ENCODE measurements at places on chromosomes 5 and 9. TPM values are rescaled to one million over a fixed set of nuclear protein-coding genes. Genes with fewer than 3 reads are reported as not detected.

The FOXD4L4 gene
- polyA plus RNA-seq, result not detected

DNA sequence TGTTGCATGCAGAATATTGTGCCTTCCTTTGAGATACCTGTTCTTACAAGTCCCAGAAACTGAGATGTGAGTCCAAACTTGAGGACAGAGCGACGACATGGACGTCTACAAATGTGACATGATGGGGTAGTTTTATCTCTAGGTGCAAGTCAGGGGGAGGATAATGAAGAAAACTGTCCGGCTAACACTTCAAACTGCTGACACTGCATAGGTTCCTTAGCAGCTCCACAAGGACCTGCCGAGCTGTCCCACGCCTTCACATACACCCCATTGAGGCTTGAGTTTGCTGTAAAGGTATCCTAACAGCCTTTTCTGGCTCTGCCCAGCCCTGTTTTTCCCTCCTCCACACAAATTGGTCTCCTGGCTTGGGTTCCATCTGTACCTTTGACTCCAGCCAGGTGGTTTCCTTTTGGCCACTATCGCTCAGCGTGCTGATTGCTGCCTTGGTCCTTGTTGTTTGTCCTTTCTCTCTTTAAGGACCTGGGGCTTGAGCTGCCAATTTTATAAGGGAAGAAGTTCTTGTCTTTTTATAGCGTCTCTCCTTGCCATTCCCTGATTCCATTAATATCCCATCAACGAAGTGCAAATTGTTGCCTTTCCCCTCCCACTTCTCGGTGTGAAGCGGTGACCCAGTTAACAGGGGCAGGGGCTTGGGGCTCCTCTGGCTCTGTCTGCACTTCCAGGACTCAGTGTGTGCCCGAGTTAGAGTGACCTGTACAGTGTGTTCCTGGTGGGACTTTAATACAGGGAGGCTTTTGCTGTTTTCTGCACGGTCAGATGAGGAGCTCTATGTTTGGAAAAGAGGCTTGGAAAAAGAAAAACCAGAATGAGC lies 100.3 kb downstream of the PCSK1 start:
- H3K36me3 ChIP-seq, result no peaks in the 10 kb centered on the region
- peaks cover 4% of the 10 kb centered on the region for H3K4me1 ChIP-seq
- no peak overlapping the region for H3K27ac ChIP-seq
- no peak overlapping the region for H3K4me3 ChIP-seq
- no peaks in the 10 kb centered on the region for H3K27me3 ChIP-seq
- DNase-seq, result no peak

The SNX30 gene
- polyA plus RNA-seq, result 29.0 TPM

The PCDHGA4 gene
- polyA plus RNA-seq, result 2.7 TPM

- no peak overlapping the region for H3K27ac ChIP-seq
- no peak for DNase-seq
- no peak overlapping the region for H3K4me3 ChIP-seq
- H3K27me3 ChIP-seq, result no peaks in the 10 kb centered on the region
- no peaks in the 10 kb centered on the region for H3K4me1 ChIP-seq
- H3K36me3 ChIP-seq, result no peaks in the 10 kb centered on the region
Observed at GRCh38 chr5:5044247-5044840, 95.8 kb upstream of the ADAMTS16 start.

Measured in left lung (tissue), 14 donors.